SK-N-SH treated with all-trans-retinoic acid at 6 μM for 48 hours (cell line): ENCODE measurements at places on chromosomes 13 and 19.

GRCh38 chr13:65783383-65783782 is 1446.8 kb downstream of the PCDH9 start:
- ATAC-seq: no peak

DNA sequence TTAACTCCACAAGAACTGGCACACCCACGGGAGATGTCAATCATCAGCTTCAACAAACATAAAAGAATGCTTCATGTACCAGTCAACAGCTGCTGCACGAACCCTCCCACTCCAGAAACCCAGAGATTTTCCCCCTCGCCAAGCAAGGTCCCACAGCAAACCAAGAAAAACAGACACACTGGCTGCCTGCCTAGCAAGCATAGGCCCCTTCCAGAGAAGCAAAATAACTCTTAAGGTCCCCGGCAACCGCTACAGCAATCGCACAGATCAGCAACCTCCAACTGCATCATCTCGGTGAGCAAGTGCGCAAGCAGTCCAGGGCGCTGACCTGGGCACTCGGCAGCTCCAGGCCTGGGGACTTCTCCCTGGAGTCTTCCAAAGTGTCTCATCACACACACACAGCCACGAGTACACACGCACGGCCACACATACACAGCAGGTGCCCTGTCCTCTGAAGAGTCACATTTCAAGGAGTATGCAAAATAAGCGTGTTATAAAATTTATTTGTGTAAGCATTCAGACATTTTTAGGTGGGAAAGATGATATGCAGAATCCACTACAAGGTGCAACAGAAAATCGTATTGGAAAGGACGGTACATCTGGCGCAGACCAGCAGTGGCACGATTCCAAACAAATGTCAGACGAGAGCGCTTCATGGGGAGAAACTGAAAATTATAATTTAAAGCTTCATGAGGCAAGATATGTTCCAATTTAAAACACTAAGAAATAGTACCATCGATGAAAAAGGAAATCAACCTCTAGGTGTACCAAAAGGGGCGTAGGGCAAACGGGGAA is 125.0 kb downstream of the STK24 start:
- ATAC-seq: no peak

DNA sequence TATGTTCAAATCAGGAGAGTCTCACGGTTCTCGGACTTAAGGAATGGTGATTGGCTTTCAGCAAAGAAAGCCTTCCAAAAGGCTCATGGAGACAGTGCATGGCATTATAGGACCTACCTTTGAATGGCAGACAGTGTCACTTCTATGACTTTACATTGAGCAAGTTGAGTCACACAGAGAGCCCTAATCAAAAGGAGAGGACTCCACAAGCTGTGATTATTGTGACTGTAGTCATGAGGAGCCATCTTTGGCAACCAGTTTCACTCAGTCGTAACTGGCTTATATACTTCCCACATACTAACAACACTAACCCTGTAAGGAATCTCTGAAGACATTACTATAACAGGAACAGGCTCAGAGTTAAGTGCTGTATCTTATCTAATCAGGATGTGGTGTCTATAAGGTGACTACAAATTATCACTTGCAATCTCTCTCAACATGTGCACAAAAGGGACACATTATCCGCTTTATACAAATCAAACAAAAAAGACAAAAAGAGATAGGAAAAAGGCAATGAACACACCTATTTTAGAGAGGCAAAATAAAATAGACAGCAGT is 6.1 kb downstream of the LGALS14 start:
- no peak for ATAC-seq

DNA sequence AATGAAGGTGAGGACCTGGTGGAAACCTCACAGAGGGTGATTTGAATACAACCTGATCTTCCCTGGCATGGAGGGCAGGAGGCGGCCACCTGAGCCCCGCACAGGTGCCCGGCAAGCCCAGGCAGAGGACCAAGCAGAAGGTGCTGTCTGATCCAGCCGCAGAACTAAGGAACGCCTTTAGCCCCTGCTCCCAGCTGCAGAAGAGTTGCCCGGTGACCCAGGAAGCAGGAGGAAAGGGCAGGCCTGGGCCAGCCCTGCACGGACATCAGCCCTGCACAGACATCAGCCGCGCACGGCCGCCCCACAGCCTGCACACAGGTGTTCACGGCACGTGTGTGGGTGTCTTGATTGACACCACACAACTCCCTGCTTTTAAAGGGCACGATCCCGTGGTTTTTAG is 43.1 kb downstream of the RASA3 start:
- no peak; the same call in 2 of the 3 replicates for ATAC-seq

DNA sequence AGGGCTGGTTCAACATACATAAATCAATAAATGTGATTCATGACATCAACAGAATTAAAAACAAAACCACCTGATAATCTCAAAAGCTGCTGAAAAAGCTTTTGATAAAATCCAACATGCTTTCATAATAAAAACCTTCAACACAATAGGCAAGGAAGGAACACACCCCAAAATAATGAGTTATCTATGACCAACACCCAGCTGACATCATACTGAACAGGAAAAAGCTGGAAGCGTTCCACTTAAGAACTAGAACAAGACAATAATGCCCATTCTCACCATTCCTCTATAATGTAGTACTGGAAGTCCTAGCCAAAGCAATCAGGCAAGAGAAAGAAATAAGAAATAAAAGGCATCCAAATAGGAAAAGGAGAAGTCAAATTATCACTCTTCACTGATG is 116.2 kb upstream of the FREM2 start:
- no peak for ATAC-seq

- ATAC-seq: peak; percentile 59
These were observed 8.2 kb downstream of the REX1BD start for GRCh38 chr19:18596752-18597157.

- no peak for ATAC-seq
These were observed 1152.9 kb downstream of the PCDH9 start for GRCh38 chr13:66077132-66077689.

DNA sequence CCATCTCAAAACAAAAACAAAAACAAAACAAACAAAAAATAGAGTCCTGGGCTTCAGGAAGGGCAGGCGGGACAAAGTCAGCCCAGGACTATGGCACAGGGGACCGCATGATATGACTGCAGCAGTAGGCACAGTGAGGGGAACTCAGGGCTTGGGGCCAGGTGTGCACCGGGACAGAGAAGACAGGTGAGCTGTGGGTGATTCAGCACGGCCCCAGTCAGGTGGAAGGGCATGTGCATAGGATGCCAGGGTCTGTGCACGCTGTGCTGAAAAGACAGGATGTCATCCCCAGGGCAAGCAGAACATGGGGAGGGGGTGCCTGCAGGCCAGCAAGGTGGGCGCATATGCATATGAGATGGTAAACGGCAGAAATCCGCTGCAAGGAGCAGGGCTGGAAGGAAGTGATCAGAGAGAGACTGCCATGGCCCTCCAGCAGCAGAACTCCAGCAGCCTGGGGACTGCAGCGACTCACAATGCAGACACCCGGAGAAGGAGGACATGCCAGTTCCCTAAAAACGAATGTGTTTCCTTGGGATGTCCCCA is 15.0 kb downstream of the EPS15L1 start:
- ATAC-seq: peak; percentile 37

DNA sequence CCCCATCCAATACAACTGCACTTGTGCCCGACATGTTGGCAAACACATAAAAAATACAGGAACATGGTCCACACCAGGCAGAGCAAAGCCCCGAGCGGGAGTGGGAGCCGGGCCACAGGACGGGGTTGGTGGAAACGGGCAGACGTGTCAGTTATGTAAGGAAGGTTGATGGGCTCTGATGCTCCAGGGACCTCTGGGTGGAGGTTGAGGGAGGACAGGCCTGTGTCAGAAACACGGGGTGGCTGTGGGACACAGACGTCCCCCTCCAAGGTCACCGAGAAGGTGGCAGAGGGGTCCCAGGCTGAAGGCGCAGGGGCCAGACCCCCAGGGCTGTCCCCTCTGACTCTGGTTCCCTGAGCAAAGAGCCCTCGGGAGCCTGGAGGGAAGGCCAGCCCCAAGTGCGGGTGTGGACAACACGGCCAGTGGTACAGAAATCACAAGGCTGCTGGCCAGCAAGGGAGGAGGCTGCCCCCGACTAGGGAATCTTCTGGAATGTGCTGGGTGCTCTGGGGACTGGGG is 31.4 kb upstream of the C13orf46 start:
- no peak for ATAC-seq

DNA sequence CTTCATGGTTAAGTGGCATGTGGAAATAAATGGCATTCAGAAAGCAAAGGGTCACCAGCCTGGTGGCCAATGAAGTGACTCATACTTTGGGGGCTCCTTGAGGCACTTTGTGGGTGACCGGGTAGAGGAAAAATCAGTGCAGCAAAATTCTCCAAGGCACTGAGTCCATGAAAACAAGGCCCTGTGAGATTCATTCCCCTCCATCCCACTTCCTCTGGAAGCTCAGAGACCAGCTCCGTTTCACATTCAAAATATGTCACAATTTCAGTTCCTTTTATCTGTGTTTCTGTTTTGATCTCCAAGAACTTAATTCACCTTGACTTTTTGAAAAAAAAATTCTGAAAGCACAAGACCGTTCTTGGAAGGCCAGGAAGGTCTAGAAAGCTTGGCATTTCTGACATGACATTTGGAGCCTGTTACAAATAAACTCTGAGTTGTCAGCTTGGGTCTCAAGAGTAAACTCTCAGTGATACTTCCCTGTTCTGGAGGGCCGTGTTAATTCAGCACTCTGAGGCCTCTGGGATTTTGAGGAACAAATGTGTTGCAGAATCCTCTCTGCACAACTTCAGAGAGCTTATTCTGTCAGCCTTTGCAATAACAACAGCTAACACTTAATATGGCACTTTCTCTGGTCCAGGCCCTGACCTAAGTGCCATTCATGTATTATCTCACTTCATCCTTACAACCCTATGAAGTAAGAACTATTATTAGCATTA is 6.8 kb downstream of the CYSLTR2 start:
- no peak for ATAC-seq

- ATAC-seq: no peak
These were observed 125.3 kb upstream of the RXFP2 start for GRCh38 chr13:31614073-31614472.

GRCh38 chr19:40178756-40179155 is 12.5 kb upstream of the MAP3K10 start:
- ATAC-seq: no peak

- no peak for ATAC-seq
These were observed 7.0 kb downstream of the KLF5 start for GRCh38 chr13:73065665-73066340.

GRCh38 chr19:7905859-7906258 is 2.2 kb downstream of the MAP2K7 start:
- ATAC-seq: no peak

GRCh38 chr13:102584434-102584833 is 12.4 kb upstream of the TPP2 start:
- ATAC-seq: no peak

DNA sequence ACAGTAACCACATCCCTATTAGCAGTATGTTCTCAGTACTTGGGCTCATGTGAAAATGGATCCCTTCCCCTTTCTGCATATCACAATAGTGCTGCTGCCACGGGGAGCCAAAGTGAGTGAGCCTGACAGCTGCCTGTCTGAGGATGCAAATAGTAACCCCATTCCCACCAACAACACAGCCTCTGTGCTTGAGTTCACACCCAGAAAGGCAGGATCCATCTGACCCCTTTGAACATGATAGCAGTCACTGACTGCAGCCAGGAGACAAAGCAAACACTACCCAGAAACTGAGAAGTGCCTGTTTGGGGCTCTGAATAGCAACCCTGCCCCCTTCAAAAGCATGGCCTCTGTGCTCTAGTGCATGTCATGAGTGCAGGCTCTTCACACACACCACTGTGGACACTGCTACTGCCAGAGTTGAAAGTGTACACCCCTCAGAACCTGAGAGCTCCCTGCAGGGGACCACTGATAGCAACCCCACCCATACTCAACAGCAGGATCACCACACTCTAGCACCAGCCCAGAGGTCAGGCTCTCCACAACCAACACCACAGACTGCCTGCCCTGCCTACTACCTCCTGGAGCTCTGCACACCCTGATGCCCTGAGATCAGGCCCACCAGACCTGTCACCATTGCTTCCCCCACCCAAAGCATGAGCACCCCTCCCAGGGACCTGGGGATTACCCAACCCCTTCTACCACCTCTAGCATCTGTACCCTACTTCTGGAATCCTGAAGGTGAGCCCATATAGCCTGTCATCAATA is 1563.5 kb upstream of the PRR20A start:
- ATAC-seq: no peak

GRCh38 chr19:11446652-11447301 is 11.3 kb downstream of the PRKCSH start:
- ATAC-seq: peak; percentile 81

- no peak for ATAC-seq
These were observed 135.7 kb downstream of the CRYL1 start for GRCh38 chr13:20389696-20390525.

DNA sequence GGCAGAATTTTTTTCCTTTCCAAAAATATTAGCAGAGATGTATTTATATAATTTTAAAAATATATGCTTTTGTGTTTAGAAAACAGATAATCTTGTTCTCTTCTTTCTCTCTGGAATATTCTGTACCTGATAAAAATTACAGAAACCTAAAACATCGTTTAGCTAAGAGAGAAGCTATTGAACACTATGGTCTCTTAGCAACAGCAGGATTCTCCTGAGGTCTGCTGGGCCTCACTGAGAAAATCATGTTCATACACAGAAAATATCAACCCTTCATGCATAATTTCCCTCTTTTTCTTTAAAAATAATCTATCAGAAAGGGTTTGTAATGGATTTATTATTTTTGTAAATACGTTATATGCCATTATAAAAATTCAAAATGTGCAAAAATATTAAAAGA is 242.2 kb downstream of the DCLK1 start:
- ATAC-seq: peak; percentile 25; the same call in 1 of the 3 replicates
